ENCODE measurements at places on chromosomes 11 and 22.
A peak's percentile ranks its signal among the peaks of the same experiment; 100 is the strongest.

DNA sequence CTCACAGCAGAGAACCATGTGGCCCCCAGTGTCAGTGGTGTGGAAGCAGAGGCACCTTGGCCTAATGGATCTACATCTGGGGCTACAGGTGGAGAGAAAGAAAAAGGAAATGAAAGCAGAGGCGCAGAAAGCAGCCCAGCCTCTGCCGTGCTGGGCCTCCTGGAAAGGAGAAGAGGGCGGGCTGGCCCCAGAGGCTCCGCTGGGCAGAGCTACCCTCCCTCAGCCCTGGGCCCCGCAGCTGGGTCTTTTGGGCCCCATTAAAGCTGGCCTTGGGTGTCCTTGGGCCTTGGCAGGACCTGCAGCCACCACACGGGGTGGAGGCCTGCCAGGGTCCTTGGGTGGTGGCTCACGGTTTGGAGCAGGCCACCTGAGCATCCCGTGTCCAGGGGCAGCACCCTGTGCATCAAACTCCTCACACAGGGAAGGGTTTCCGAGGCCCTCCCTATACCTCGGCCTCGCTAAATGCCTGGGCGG, 31.6 kb upstream of the GAL start:
- no peak for DNase-seq

DNA sequence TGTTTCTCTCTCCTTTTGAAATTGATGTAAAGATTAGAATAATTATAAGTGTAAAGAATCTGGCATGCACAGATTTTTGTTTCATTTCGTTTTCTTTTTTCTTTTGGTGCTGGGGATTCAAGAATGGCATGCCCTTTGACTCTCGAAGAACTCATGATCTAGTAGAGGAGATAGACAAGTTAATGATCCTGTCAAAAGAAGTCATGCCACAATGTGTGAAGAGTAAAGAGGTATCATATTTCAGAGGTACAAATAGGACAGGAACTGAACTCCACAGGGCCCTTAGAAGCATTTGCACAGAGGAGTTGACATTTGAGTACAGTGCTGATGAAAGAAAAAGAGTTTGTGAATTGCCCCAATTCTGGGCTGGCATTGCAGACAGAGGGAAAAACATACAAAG, 708.0 kb upstream of the ARHGAP42 start:
- no peak for DNase-seq

DNA sequence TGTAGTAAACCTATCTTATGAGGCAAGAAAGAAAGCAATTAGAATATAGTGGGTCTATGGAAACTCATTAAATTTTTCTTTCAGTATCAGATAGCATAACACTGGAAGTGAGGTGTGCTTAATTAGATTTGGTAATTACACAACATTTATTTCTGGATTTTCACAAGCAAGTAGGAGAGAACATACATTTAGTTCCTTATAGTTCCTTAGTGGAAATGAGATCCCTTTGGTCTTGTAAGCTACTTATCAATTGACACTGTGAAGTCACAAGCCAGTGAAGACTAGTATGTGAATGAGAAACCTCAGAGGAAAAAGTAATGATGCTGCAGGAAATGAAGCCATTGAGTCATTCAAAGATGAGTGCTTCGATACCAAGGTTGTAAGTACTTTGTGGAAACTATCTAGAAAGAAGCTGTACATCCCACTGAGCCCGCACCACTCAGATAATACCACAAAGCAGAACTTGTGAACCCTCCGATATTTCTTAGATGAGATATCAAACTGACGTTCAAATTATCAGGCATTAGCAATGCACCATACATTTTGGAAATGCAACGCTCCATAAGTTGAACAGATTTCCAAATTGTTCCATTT, 53.5 kb downstream of the ENTHD1 start:
- DNase-seq, result no peak

DNA sequence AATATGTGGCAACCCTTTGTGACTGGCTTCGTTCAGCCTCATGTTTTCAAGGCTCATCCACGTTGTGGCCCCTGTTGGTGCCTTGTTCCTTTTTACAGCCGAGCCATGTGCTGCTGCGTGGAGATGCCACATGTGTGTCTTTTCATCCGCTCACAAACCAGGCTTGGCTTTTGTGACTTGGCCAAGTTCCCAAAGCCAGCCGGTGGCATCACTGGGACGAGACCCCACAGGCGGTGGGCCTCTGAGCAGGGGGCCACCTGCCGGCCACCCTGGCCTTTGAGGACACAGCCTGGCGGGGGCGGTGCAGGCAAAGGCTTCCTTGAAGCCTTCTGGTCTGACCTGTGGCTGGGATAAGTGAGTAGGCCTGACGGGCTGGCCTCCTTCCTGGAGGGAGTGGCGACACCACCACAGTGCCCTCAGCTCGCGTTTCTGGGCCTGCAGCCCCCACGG, 10.5 kb downstream of the GRK2 start:
- DNase-seq, result peak; percentile 74

DNA sequence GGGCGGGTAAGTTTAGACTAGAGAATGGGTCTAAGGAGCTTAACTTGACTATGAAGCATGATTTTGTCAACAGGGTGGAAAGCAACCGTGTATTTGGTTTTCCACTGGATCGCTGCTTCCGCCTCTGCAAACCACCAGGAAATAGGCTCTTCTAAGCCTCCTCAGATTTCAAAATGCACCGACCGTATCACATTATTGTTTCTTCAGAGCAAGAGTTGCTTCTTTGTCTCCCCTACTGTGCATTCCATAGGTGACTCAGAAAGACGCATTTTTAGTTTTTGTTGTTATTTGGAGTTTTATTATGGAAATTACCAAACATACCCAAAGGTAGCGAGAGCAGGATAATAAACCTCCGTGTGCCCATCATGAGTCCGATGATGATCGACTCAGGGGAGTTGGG, 64.3 kb upstream of the RASD2 start:
- DNase-seq, result no peak

GRCh38 chr11:3036419-3036818, 20.8 kb downstream of the CARS1 start:
- DNase-seq, result no peak

- no peak for DNase-seq
These were observed 155.7 kb downstream of the TBC1D22A start for GRCh38 chr22:46918197-46918596.

DNA sequence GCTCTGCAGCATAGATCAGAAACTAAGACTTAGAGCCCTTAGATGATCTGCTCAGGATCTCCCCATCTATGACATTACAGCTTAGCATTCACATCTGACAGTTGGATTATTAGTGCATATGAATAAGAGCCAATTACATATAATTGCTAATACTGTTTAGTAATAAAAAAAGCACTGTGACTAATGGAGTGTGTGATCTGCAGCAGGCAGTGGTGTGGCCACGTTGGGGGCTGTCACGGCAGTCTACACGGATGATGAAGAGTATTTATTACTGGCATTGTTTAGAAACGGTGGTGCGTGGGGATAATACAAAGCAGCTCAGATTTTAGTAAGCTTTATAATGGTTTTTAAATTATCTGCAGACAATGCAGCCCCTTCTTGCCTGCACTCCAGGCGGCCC, 93.5 kb upstream of the TIMP3 start:
- DNase-seq, result no peak

DNA sequence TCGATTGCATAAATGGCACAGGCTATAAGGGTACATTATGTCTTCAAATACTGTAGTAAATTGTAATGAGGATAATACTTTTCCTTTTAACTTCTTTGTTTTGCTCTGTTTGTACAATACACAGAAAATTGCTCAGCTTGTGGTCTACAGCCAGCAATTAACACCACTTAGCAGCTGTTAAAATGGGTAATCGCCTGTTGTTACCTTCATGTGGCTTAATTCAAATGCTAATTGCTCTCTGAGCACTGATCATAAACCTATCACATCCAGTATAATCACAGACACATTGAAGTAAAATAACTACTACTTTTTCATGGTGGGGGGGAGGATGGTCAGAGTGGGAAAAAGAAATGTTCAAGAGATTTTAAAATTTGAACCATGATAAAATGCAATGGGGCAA, 1164.1 kb upstream of the CNTN5 start:
- DNase-seq, result no peak

DNA sequence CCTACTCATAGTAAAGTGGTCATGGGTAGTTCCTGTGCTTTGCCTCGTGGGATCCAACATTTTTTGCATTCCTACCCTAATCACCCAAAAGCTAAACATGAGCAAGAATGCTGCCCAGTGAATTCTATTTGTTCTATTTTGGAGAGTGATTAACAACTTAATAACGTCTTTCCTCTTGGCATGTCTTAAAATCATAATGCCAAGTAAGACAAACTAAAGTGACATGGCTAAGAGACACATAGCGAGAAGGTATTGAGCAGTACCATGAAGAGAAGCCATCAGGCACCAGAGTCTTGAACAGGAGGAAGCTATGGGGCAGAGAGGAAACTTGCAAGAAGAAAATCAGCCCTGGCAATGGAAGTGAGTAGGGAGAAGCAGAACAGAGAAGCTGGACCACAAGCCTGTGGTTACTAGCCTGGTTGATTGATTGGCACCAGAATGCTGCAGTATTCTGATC, 32.0 kb downstream of the EXPH5 start:
- DNase-seq, result no peak

DNA sequence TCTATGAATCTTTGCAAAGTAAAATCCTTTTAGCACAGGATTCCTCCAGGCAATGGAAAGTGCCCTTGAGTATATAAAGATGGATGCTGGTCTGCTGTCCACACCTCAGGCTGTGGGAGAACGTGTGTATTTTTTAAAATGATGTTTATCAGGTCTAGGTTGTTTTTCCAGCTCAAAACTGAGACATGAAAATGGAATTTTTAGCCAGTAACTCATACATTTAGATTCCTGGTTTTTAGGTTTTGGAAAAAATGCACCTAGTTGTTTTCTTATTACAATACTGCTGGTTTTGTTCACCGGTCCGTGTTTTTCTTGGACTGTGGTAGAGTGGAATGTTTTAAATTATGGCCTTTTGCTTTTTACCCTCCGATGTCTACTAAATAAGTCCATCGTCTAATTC, 554.7 kb downstream of the SOX6 start:
- DNase-seq, result no peak

DNA sequence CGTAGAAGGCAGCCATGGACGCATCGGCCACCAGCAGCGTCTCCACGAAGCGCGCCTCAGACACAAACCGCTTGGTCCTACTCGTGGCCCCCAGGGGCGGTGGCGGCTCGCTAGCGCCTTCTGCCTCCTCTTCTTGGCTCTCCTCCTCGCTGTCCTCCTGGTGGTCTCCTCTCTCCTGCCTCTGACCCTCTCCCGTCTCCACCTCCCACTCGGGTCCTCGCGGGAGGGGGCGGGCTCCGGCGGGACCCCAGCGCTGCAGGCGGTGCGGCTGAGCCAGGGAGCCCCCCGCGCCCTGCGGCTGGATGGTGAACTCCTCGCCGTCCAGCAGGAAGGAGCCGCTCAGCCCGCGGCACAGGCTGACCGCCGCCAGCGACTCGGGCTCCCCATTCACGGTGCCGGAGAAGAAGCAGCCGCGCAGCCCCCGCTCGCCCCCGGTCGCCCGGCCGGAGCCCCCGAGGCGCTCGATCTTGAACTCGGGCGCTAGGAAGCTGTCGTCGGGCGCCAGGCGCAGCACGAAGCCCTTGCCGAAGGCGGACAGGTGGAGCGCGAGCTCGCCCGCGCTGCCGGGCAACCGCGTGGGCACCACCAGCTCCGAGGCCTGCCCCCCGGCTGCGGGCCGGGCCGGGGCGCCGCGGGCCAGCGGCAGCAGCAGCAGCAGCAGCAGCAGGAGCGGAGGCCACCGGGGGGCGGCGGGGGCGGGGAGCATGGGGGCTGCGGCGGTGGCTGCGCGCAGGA, 661 bp downstream of the ADAMTS8 start:
- peak; percentile 57 for DNase-seq

- no peak for DNase-seq
These were observed 1.5 kb downstream of the SULT4A1 start for GRCh38 chr22:43860831-43861230.

GRCh38 chr11:67371189-67371910, 2.0 kb downstream of the CLCF1 start:
- DNase-seq, result peak; percentile 42

DNA sequence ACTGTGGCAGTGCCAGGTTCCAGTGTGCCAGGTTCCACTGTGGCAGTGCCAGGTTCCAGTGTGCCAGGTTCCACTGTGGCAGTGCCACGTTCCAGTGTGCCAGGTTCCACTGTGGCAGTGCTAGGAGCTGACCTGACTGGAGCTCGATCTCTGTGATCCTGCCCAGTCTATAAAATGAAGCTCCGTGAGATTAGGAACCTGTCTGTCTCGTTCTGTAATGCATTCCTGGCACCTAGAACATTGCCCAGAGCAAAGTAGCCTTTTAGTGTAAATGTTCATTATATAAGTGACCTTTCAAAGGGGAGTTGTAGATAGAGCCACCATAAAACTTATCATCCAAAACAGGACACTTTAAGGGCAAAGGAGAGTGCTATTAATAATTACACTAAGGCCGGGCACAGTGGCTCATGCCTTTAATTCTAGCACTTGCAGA, 36.0 kb downstream of the ART5 start:
- DNase-seq, result no peak

DNA sequence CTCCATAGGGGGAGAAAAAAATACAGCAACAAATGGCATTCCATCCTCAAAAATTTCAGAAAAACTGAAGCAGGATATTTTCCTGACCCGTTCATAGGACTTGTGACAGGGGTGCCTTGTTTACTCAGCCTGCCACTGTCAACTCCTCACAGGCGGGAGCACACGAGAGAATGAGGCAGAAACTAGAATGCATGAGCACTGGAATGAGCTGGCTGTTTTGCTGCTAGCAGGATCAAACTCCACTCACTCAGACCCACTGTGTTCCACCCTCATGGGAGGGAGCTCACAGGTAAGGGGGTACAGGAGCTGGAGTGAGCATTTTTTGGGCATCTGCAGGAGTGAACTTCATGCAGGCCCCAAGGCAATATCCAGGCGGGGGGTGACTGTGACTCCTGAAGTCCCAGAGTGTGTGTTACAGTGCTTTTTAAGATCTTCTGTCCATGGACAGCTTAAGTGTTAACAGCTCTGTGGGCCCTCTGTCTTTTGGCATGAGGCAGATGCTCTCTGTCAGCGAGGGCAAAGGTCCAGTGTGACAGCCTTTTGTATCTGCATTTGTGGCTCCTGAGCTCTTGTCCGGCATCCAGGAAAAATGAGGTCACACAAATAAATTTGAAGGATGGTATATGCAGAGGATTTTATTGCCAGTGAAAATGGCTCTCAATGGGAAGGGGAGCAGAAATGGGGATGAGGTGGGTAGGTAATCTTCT, 905.7 kb upstream of the TENM4 start:
- DNase-seq, result no peak

All from right hindlimb (tissue), 1 donor.